Coronary artery (tissue), 2 donors: ENCODE measurements at places on chromosomes 1 and 21.

- no peak for DNase-seq
Observed at GRCh38 chr1:159791031-159791430, 10.3 kb downstream of the DUSP23 start.

GRCh38 chr21:31671931-31672330 is 12.4 kb downstream of the SOD1 start:
- DNase-seq: no peak

DNA sequence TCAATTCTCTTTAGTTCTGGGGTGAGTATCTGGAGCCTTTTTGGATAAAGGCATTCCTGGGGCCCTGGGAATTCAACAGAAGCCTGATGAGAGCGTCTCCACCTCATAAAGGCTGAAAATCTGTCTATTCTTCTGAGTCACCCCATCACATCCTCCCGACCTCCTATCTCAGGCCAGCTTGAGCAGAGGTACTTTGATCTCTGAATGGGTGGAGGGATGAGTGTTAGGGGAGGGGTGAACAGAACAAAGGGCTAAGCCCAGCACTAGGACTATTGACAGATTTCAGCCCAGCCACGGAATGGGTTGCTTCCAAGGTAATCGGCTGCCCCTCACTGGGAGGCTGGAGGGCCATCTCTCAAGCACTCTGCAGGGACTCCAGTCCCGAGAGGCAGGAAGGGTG is 2.5 kb upstream of the MYBPH start:
- DNase-seq: no peak

DNA sequence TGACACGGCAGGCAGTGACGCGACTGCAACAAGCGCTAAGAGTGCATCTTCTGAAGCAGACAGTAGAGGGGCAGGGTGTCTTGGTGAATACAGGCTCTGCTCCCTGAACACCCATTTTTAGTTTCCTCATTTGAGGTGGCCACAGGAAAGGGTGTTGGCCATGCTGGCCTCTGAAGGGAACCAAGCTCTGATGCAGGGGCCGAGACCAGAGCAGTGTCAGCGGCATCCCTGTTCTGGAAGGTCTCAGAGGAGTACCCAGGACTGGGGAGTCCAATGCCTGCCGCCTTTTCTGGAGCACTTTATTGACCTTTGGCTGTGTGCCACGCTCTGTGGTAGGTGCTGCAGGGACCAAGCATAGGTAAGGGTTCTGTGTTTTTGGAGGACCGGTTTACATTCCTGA is 100.4 kb downstream of the KCNJ6 start:
- DNase-seq: no peak

GRCh38 chr21:45539046-45539795 is 3.0 kb downstream of the SLC19A1 start:
- DNase-seq: peak; percentile 72

GRCh38 chr1:115400891-115401290 is 62.8 kb upstream of the NGF start:
- no peak for DNase-seq

DNA sequence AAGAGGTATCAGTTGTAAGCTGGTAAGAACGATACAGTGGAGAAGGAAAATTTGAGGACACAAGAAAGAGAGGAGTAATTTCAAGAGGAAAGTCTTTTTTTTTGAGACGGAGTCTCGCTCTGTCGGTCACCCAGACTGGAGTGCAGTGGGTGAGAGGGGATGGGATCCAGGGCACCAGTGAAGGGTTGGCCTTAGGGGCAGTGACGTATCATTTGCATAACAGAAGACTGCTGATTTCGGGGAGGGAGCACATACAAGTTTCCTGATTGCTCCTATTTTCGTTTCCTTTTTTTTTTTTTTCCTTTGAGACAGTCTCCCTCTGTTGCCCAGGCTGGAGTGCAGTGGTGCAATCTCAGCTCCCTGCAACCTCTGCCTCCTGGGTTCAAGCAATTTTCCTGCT is 4.2 kb downstream of the S100A13 start:
- no peak for DNase-seq

DNA sequence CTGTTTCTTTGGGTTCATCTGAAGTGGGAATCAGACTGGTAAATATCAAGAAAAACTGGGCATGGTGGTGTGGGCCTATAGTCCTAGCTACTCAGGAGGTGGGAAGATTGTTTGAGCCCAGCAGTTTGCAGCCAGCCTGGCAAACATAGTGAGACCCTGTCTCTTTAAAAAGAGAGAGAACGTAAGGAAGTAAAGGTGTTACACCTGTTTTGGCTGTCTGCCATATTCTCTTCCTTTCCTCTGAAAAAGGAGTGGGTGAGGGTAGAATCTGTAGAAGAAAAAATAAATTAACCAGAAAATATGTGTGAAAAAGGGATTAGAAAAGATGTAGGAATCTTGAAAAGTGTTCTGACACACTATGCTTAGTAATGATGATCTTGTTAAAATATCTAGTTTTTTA is 20.0 kb downstream of the AHCYL1 start:
- DNase-seq: no peak

- DNase-seq: no peak
Observed at GRCh38 chr1:29931477-29932175, 695.3 kb downstream of the PTPRU start.
